ENCODE measurements at places on chromosomes 3 and 15.

DNA sequence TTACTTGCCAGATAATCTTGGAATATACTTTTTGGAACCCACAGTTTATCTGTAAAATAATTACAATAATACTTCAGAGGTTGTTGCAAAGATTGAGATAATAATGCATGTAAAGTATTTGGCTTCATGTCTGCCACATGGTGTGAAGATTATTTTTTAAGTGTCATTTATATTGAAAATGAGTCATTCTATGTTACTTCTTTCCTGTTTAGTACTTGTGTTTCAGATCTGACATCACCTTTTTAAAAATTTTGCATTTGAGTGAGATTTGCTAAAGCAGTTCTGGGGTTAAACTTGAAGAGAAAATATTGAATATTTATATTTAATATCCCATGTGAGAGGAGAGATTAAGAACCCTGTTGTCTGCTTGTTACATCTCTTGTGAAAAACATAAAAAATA lies 31.2 kb downstream of the IQGAP1 start:
- peak; percentile 35 for DNase-seq

GRCh38 chr3:106317141-106318055 lies 448.6 kb upstream of the CBLB start:
- DNase-seq = no peak

GRCh38 chr15:45091161-45091560 lies 22.8 kb downstream of the DUOX2 start:
- DNase-seq = no peak

- DNase-seq = no peak
Measured at GRCh38 chr3:133157716-133158115, 119.5 kb downstream of the TMEM108 start.

- peak; percentile 72 for DNase-seq
Measured at GRCh38 chr15:69523010-69524001, 70.7 kb downstream of the RPLP1 start.

DNA sequence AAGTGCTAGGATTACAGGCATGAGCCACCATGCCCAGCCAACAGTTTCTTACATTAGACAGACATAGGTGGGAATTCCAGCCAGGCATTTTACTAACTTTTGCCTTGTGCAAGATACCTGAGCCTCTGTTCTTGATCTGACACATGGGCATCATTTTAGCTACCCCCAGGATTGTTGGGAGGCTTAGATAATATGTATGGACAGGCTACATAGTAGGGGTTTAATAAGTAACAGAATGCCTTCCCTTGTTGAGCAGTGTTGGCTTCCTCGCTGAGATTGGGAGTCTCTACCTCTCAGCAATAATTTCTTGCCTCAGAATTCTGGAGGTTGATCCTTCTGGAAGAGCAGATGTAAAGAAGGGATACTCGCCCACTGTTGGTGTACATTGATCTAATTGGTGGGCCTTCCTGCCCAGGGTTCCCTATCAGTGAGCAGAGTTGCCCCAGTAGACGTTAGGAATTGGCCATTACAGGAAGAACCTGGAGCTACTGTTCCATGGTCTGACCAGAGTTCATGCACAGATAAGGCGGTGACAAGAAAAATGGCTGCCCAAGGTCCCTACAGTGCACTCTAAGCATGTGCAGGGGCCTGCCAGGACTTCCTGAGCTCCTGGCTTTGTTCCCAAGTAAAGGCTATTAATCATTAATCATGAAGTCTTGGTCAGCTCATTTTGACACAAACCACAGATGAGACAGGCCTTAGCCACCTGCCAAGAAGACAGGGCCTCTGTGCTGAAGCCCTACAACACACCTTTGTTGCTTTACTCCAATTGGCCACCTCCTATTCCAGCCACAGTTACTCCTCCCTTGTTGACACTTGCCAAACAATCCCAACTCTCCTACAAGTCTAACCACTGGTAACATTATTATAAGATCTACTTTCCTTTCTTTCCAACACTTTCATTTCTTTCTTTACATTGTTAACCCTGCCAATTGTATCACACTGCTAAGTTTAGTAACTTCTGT lies 5.0 kb upstream of the IL17RE start:
- no peak for DNase-seq

DNA sequence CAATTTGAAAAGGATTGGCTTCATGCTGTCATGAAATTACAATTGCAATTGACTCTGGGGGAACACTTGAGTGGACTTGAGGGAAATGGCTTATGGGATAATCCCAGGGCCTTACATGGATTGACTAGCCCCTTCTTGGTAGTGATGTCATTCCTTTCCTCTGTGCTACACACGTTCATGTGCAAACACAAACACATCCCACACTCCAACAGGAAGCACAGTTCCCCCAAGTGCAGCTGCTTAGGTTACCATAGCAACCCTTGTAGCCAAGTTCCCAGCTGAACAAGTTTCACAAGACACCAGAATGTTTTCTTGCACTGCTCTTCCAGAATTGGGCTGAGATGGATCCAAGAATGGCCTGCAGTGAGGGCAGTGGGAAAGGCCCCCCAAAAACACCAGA lies 217.0 kb downstream of the ZNF621 start:
- DNase-seq = no peak

DNA sequence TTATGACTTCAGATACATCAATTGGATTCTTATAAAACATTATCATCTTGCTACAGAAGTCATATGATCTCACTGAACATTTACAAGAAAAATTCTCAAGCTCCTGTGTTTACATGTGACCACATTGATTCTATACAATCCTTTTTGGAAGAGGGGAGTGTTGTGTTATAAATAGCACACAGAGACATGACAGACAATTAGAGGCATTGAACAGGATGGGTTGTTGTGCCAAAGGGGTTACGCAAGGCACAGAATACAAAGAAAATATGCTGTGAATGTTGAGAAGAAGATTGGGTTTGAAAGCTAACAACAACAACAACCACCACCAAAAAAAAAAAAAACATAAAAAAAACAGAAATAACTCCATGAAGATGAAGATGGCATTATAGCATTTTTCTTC lies 32.5 kb upstream of the TBL1XR1 start:
- DNase-seq = no peak

- peak; percentile 27 for DNase-seq
Measured at GRCh38 chr3:61637088-61638051, 76.0 kb downstream of the PTPRG start.

- no peak for DNase-seq
Measured at GRCh38 chr3:10017636-10018292, 8.5 kb upstream of the FANCD2 start.

DNA sequence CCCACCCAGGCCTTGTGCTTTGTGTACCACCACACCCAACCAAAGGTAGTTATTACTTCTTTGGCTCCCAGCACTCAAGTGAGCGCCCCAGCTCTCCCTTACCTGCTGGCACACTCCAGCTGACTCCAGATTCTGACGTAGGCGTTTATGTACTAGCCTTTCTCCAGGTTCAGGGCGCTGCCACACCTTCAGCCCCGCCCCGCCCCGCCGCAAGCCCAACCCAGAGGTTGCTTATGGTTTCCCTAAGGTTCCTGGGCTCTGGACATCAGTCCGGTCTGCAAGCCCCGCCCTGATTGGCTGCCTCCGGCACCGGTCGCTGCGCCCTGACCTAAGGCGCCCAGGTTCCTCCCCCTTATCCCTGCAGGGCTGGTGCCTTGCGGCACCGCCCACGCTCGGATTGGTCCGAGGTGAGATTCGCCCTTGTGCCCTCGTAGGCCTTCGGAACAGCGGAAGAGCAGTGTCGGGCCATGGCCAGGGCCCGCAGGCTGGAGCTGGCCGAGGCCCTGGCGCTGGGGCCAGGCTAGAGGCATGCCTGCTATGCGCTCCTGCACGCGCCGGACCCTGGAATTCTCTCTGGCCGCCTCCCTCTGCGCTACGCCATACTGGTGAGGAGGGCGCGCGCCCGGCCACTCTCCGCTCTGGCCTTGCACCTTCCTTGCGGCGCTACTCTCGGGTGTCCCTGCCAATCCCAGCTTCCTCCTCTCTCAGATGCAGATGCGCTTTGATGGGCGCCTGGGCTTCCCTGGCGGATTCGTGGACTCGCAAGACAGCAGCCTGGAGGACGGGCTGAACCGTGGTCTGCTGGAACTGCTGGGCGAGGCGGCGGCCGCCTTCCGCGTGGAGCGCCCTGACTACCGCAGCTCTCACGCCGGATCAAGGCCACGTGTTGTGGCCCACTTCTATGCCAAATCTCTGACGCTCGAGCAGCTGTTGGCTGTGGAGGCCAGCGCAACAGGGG lies 19.8 kb upstream of the NUDT16 start:
- peak; percentile 92 for DNase-seq

- no peak for DNase-seq
Measured at GRCh38 chr15:66072616-66073361, 180.8 kb downstream of the MEGF11 start.

GRCh38 chr3:11060500-11061251 lies 68.1 kb downstream of the SLC6A1 start:
- peak; percentile 69 for DNase-seq

DNA sequence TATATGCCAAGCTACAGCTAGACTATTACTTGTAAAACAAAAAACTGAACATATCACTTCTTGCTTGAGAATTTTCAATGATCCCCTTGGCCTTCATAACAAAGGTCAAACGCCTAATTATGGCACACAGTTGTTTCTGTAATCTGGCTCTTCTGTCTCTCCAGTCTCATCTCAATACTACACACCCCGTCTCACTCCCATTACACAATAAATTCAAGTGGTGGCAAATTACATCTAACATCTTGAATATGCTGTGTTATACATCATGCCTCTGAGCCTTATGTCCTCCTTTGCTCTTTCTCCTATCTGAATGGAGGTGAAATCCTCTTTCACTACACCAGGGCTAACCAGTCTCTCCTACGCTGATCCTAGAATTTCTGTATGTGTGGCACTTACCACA lies 140.4 kb downstream of the TBL1XR1 start:
- DNase-seq = no peak

- DNase-seq = no peak
Measured at GRCh38 chr15:85401108-85401774, 20.8 kb downstream of the AKAP13 start.

DNA sequence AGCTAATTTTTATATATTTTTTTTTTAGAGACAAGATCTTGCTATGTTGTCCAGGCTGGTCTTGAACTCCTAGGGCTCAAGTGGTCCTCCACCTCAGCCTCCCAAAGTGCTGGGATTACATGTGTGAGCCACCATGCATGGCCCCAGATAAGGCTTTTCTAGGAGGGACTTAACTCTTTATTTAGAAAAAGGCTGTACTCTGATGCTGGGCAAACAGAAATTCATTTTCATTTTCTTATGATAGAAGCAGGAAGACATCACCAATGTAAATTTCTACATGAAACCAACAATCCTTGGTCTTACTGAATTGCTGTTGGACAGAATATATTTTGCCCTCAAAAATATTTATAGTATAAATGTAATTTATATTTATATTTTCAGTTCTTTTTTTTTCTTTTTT lies 9.6 kb downstream of the NIPA1 start:
- DNase-seq = no peak

DNA sequence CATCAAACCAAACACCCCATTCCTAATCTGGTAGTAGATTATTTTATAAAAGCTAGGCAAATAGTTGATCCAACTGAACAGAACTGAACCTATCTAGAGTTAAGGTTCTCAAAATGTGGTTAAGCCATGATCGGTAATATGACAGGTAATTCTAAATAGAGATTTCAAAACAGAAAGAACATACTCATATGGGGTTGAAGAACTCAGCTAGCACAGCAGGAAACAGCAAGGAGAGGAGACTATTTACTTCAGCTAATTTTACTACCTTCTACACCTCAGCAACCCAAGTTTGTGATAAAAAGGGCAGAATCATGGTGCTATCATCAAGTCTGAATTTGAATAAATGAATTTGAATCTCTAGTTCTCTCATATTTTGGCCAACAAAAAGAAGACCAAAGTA lies 11.8 kb downstream of the CD47 start:
- no peak for DNase-seq

- DNase-seq = no peak
Measured at GRCh38 chr15:51721199-51721960, 16.1 kb downstream of the LYSMD2 start.

GRCh38 chr3:94379264-94379663 lies 316.4 kb downstream of the NSUN3 start:
- no peak for DNase-seq

GRCh38 chr3:9430733-9431132 lies 33.3 kb downstream of the SETD5 start:
- no peak for DNase-seq

DNA sequence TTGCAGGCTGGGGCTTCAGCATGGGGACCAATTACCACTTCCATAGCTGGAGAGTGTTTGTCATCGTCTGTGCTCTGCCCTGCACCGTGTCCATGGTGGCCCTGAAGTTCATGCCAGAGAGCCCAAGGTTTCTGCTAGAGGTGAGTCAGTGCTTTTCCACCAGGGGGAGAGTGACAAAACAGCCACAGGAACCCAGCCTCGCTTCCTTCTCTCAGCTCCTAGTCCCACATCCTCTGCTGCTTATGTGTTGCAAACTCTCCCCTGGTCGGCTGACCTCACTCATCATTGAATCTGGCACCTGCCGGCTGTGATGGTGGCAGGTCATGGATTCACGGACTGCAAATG lies 158.3 kb downstream of the SV2B start:
- no peak for DNase-seq

DNA sequence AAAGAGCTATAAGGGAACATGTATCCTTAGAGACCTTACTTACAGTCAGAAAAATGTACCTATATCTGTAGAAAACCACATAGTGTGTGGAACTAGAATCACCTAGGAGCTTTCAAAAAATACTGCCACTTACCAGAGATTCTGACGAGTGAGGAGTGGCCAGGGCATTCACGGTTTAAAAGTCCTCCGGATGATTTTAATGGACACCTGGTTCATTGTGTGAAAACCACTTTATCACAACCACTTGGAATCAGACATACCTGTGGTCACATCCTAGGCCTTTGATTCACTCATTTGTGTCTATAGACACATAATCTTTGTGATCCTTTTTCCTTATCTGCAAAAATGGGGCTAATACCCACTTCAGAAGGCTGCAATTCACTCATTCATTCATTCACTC lies 159.8 kb downstream of the MBNL1 start:
- DNase-seq = no peak

- DNase-seq = no peak
Measured at GRCh38 chr15:82648257-82649103, 1.3 kb upstream of the CPEB1 start.

DNA sequence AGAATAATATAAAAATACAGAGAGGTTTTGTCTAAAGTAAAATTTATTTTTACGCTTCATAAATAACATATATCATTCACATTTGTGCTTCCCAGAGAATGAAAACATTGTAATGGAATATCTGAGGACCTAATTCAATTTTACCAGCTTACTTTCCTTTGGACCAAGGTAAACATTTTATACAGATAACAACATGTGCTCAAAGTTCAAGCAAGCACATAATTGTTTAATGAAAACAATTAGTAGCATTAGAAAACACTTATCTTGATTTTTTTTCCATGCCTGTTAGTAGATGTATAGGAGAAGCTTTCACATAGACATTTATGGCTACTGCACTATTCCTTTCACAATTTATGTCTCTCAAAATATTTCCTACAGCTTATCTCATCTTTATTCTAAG lies 400.0 kb downstream of the ZIC1 start:
- no peak for DNase-seq

Measured in GM10248 (cell line).